ENCODE measurements at places on chromosomes 7 and 10.

DNA sequence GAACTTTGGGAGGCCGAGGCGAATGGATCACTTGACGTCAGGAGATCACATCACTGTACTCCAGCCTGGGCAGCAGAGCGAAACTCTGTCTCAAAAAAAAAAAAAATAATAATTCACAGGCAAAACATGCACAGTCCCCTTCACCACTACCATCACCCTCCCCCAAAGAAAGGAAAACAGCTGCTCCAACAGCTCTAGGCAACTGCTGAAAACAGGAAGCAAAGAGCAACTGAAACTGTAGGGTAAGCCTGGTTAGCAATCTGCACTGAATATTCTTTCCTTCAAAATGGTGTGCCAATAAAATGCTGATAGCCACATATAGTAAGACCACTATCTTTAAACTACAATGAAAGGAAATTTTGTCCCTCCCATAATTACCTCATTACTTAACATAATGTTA is 11.8 kb downstream of the NT5C2 start:
- no peak for DNase-seq

- DNase-seq, result peak; percentile 69
These were observed 55.4 kb upstream of the MET start for GRCh38 chr7:116616555-116617059.

DNA sequence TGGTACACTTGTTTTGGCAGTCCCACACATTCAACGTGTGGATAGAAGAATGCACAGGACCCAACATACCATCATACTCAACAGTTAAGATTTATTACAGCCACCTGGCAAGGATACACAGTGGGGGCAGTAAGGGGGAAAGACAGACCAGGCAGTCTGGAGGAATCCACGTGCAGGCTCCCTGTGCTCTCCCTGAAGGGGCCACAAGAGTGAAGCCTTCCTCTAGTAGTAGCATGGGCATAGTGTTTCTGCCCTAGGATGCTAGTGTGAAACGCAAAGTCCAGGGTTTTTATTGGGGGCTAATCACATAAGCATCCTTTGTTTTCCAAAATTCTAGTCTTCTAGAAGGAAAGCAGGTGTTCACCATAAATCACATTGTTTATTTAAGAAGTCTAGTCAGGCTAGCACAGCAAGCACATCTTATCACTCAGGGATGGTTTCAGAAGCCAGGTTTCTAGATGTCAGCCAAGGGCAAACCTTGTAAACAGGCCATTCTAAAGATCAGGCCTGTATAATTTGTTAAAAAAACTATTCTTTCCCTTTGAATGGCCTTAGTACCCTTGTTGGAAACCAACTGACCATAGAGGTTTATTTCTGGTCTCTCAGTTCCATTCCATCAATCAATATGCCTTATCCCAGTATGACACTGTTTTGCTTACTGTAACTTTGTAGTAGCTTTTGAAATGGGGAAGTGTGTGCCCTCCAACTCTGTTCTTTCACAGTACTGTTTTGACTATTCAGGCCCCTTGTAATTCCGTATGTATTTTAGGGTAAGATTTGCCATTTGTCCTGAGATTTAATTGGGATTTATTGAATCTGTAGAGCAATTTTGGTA is 12.4 kb upstream of the TFAM start:
- no peak for DNase-seq

GRCh38 chr10:1882180-1882579 is 144.9 kb upstream of the ADARB2 start:
- DNase-seq, result no peak

DNA sequence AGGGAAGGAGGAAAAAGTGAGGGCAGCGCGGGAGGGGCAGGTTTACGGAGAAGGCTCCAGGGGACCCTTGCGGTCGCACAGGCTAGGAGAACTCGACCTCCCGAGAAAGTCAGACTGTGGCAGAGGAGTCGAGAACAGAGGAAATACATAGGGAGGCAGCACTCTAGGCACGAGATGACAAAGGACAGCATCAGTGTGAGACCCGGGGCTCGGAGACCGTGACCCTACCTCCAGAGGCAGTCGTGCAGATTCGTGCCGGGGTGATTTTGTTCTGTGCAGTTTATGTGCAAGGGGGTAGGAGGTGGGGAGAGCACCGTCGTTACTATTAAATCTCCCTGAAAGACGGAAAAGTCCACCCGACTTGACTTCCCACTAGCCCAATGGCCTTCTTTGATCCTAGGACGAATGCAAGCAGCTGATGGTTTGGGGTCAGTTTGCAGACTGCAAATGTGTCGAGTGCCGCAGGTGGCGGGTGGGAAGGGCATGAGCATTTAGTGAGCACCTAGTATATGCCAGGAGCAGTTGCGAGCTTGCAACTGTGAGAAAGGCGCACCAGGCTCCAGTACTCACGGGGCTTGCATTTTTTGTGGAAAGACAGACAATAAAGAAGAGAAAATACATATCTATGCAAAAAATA is 674 bp upstream of the OSBPL3 start:
- no peak for DNase-seq
